Stomach (tissue), 19 donors: ENCODE measurements at places on chromosomes 2 and 18. TPM values are rescaled to one million over a fixed set of nuclear protein-coding genes. Genes with fewer than 3 reads are reported as not detected.

DNA sequence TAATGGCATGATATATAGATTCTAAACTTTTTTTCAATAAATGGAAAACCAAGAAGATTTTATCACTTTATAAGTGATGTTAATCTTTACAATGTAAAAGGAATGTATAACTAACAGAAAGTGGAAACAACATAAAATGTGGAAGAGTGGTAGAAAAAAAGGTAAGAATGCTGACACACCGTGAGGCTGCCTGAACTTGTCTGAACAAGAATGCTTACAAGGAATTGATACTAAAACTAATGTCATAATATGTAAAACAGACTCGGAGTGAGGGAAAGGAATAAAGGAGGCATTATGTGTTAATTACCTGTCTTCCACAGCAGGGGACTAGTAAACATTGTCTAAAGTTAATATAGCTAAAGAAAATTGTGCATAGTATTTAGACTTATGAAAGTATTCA lies 958.8 kb upstream of the TMEFF2 start:
- H3K4me3 ChIP-seq, result no peak overlapping the region
- no peaks in the 10 kb centered on the region for H3K4me1 ChIP-seq
- H3K36me3 ChIP-seq, result no peaks in the 10 kb centered on the region
- no peak for DNase-seq
- H3K27ac ChIP-seq, result no peak overlapping the region

GRCh38 chr2:2096803-2097464 lies 234.1 kb downstream of the MYT1L start:
- H3K27ac ChIP-seq, result no peak overlapping the region
- no peaks in the 10 kb centered on the region for H3K4me1 ChIP-seq
- H3K27me3 ChIP-seq, result peaks cover 5% of the 10 kb centered on the region
- DNase-seq, result no peak
- H3K4me3 ChIP-seq, result no peak overlapping the region
- no peaks in the 10 kb centered on the region for H3K36me3 ChIP-seq

DNA sequence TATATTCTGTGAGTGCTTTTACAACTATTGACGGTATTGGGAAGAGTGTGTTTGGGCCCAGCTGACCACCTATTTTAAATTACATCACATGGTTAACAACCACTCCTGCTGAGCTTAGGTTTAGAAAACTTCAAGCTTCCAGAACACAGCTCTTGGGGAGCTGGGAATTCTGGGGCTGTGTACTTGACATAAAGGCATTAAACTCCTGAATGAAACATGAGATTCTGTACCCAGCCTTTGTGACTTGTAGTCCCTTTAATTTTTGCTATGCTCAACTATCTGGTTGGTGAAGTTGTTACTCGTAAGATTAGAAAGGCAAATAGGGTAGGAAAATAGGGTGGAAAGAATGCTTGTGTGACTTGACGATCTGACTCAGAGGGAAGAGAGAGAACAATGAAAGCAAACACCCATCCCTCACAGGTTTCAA lies 66.9 kb downstream of the LTBP1 start:
- peaks cover 9% of the 10 kb centered on the region for H3K4me1 ChIP-seq
- no peaks in the 10 kb centered on the region for H3K36me3 ChIP-seq
- no peaks in the 10 kb centered on the region for H3K27me3 ChIP-seq

DNA sequence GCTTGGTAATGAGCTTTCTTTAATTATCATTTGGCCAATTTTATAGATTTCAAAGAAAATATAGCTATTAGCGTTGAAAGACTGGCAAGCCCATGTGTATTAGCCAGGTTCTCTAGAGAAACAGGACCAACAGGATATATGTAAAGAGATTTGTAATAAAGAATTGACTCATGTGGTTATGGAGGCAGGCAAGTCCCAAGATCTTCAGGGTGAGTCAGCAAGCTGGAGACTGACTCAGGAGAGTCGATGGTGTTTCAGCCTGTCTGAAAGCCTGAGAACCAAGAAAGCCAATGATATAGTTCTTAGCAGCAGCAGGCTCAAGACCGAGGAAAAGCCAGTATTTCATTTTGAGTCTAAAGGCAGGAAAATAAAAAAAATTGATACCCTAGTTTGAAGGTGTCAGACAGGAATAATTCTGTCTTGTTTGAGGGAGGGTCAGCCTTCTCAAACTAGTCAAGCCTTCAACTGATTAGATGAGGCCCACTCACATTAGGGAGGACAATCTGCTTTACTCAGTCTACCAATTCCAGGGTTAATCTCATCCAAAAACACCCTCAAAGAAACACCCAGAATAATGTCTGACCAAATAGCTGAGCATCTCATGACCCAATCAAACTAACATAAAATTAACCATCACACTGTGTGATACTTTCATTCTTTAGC lies 78.3 kb upstream of the CRIM1 start:
- H3K27me3 ChIP-seq, result no peaks in the 10 kb centered on the region
- no peak for DNase-seq
- H3K27ac ChIP-seq, result no peak overlapping the region
- H3K36me3 ChIP-seq, result no peaks in the 10 kb centered on the region

DNA sequence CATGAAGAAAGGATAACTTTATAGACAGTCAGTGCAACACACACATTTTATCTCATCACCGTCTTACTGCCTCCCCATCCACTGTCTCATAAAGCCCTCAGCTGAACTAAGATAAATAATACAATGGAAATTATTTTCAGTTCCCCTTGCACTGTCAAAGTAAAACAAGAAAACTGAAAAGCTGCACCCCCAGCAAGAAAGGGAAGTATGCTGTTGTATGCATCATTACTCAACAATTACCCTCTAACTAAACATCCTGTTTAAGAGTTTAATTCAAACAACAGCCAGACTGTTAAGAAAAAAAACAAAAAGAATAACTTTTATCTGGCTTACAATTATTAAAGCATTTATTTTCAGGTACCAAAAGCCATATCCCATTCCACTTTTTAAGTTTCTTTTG lies 25.0 kb downstream of the MPPE1 start:
- H3K4me3 ChIP-seq, result no peak overlapping the region
- H3K27me3 ChIP-seq, result no peaks in the 10 kb centered on the region
- no peaks in the 10 kb centered on the region for H3K4me1 ChIP-seq
- no peak for DNase-seq
- H3K27ac ChIP-seq, result no peak overlapping the region

The TDRD15 gene
- total RNA-seq, result not detected

GRCh38 chr18:10015941-10016819 lies 102.4 kb downstream of the VAPA start:
- DNase-seq, result peak; percentile 56
- no peaks in the 10 kb centered on the region for H3K27me3 ChIP-seq
- peak overlapping the region; percentile 69 for H3K27ac ChIP-seq
- H3K4me1 ChIP-seq, result peaks cover 9% of the 10 kb centered on the region
- H3K4me3 ChIP-seq, result no peak overlapping the region

DNA sequence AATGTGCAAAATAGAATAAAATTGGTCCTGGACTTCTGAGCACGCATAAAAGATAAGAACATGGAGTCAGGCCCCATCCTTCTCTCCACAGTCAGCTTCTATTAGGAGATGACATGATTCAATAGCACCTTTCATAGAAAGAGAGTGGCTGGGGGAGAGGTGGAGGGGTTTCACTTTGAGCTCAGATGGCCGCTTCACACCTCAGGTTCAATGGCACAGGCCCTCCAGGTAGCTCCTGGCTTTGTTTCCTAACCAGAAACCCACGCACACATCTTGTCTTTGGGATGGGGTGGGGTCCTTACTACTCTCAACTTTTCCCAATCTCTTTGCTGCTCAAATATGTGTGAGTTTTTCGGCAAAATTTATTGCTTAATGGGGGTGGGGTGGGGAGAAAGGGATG lies 332.3 kb downstream of the CLIP4 start:
- no peaks in the 10 kb centered on the region for H3K4me1 ChIP-seq
- no peak overlapping the region for H3K27ac ChIP-seq
- no peaks in the 10 kb centered on the region for H3K27me3 ChIP-seq
- H3K4me3 ChIP-seq, result no peak overlapping the region

The FAM110C gene
- 11.2 TPM for total RNA-seq

DNA sequence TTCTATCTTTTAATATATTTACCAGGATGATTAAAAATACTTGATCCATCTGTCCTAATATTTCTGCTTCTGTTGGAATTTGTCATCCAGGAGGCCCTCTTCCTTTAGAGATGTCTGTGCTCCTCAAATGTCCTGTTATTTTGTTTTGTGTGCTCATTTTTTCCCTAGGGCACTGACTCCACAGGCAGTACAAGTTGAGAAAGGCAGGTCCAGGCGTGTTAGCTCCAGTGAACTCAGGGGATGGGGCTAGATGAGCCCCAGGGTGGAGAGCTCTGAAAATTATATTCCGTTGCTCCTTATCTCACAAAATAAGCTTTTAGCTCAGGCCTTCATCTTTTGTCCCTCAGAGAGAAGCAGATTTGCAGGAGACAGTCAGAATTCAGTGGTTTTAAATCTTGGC lies 105.7 kb downstream of the SLC4A3 start:
- peaks cover 26% of the 10 kb centered on the region for H3K27me3 ChIP-seq
- no peaks in the 10 kb centered on the region for H3K36me3 ChIP-seq
- no peak overlapping the region for H3K4me3 ChIP-seq
- no peak for DNase-seq
- H3K4me1 ChIP-seq, result no peaks in the 10 kb centered on the region
- H3K27ac ChIP-seq, result no peak overlapping the region

- peaks cover 42% of the 10 kb centered on the region for H3K36me3 ChIP-seq
- no peak for DNase-seq
- no peak overlapping the region for H3K4me3 ChIP-seq
Measured at GRCh38 chr18:195651-196050, 37.3 kb downstream of the USP14 start.

GRCh38 chr2:218435003-218435982 lies 16.4 kb downstream of the VIL1 start:
- H3K27me3 ChIP-seq, result no peaks in the 10 kb centered on the region
- H3K36me3 ChIP-seq, result no peaks in the 10 kb centered on the region
- peaks cover 19% of the 10 kb centered on the region for H3K4me1 ChIP-seq
- no peak overlapping the region for H3K27ac ChIP-seq
- no peak overlapping the region for H3K4me3 ChIP-seq

The TUBB8B gene
- not detected for total RNA-seq

The GKN2 gene
- total RNA-seq, result 1,354 TPM

DNA sequence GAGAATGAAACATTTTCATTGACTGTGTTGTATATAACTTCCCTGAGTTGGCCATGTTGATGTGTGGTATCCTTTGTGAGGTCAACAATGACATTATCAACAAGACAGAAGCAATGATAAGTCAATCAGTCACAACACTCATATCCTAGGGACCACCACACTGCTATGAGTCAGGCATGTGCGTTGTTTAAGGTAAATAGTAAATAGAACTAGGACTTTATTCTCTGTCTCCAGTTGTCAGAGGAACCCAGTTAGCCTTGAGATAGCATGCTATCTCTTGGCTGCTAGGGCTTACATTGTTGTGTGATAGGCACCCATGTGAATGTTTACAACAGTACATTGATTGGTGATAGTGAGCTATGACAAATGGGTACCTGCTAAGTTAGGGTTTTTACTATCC lies 37.3 kb downstream of the GPD2 start:
- DNase-seq, result no peak
- H3K27me3 ChIP-seq, result no peaks in the 10 kb centered on the region
- H3K4me1 ChIP-seq, result no peaks in the 10 kb centered on the region
- H3K27ac ChIP-seq, result no peak overlapping the region
- no peaks in the 10 kb centered on the region for H3K36me3 ChIP-seq

The ASPRV1 gene
- 3.5 TPM for total RNA-seq

The MAP3K19 gene
- total RNA-seq, result 1.1 TPM

GRCh38 chr2:146721486-146721885 lies 1123.3 kb upstream of the ACVR2A start:
- no peak for DNase-seq
- no peaks in the 10 kb centered on the region for H3K36me3 ChIP-seq
- no peaks in the 10 kb centered on the region for H3K4me1 ChIP-seq
- no peak overlapping the region for H3K27ac ChIP-seq
- H3K27me3 ChIP-seq, result no peaks in the 10 kb centered on the region
- no peak overlapping the region for H3K4me3 ChIP-seq

DNA sequence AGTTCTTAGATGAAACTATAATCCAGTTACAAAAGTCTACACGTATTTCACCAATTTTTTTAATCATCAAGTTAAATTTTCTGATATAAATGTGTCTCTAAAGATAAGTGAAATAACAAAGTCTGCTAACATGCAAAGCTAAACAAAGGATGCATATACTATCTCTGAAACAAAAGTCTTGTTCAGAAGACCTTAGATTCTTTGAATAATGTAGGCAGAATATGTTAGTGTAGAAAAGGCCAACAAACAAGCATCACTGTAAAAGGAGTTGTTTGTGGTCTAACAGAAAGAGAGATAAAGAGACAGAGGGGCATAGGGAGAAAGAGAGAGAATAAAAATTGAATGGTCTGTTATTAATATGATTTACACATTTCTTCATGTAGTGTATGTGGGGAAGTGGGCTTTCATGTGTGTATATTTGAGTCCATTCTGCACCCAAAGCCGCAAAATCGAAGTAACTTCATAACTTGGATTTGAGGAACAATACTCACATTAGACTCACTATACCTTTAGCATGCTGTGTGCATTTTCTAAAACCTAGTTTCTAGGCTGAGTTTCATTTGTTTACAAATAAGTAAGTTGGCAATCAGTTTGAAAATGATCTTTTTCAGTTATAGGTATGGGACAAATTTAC lies 734.8 kb upstream of the REG3G start:
- no peak for DNase-seq
- no peak overlapping the region for H3K27ac ChIP-seq
- H3K36me3 ChIP-seq, result no peaks in the 10 kb centered on the region
- no peak overlapping the region for H3K4me3 ChIP-seq

GRCh38 chr18:59459369-59460071 lies 100.5 kb upstream of the LMAN1 start:
- H3K27me3 ChIP-seq, result no peaks in the 10 kb centered on the region
- no peak overlapping the region for H3K4me3 ChIP-seq
- peaks cover 7% of the 10 kb centered on the region for H3K4me1 ChIP-seq
- no peak overlapping the region for H3K27ac ChIP-seq
- no peaks in the 10 kb centered on the region for H3K36me3 ChIP-seq

DNA sequence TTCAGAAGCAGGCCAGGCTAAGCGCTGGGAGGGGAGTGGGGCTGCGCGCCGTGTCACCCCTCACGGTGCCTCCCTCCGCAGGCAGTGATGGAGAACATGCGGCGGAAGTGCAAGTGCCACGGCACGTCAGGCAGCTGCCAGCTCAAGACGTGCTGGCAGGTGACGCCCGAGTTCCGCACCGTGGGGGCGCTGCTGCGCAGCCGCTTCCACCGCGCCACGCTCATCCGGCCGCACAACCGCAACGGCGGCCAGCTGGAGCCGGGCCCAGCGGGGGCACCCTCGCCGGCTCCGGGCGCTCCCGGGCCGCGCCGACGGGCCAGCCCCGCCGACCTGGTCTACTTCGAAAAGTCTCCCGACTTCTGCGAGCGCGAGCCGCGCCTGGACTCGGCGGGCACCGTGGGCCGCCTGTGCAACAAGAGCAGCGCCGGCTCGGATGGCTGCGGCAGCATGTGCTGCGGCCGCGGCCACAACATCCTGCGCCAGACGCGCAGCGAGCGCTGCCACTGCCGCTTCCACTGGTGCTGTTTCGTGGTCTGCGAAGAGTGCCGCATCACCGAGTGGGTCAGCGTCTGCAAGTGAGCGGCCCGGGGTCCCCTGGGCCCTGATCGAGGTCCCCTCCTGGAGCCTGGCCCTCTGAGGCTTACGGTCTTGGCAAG lies 12.2 kb downstream of the WNT10A start:
- H3K27ac ChIP-seq, result no peak overlapping the region
- H3K36me3 ChIP-seq, result no peaks in the 10 kb centered on the region
- DNase-seq, result peak; percentile 93
- H3K4me3 ChIP-seq, result peak overlapping the region; percentile 39
